ENCODE measurements at places on chromosomes 1 and 21. TPM values are rescaled to one million over a fixed set of nuclear protein-coding genes. Genes with fewer than 3 reads are reported as not detected.

The DIRAS3 gene
- 4.1 TPM for total RNA-seq

The XCL2 gene
- total RNA-seq: not detected

The COL16A1 gene
- total RNA-seq: 179 TPM

The GDAP2 gene
- 26.1 TPM for total RNA-seq

The GCSAML gene
- 0.60 TPM for total RNA-seq

The NCF2 gene
- 12.8 TPM for total RNA-seq

The ETNK2 gene
- total RNA-seq: 12.3 TPM

The INTS3 gene
- 41.4 TPM for total RNA-seq

The SLC19A2 gene
- total RNA-seq: 22.1 TPM

The ANKRD65 gene
- total RNA-seq: 7.4 TPM

The LMOD1 gene
- total RNA-seq: 440 TPM

The DENND2C gene
- total RNA-seq: 4.8 TPM

The CRNN gene
- total RNA-seq: not detected

The CFAP107 gene
- total RNA-seq: not detected

The C1orf185 gene
- not detected for total RNA-seq

The SPATA45 gene
- total RNA-seq: not detected

The AMPD1 gene
- not detected for total RNA-seq

The ZBTB8B gene
- total RNA-seq: not detected

The FAM167B gene
- 8.6 TPM for total RNA-seq

The OR10J1 gene
- not detected for total RNA-seq

The FYB2 gene
- total RNA-seq: not detected

The ADARB1 gene
- total RNA-seq: 85.6 TPM

The CYP4B1 gene
- 35.2 TPM for total RNA-seq

The CELA2B gene
- 0.33 TPM for total RNA-seq

The ADORA1 gene
- 1.3 TPM for total RNA-seq

The FASLG gene
- total RNA-seq: 0.28 TPM

The FAM72D gene
- 0.42 TPM for total RNA-seq

The OR4F29 gene
- not detected for total RNA-seq

The KCNJ10 gene
- 0.19 TPM for total RNA-seq

The FBLIM1 gene
- total RNA-seq: 328 TPM

The TAS1R1 gene
- not detected for total RNA-seq

The BCL2L15 gene
- 0.32 TPM for total RNA-seq

The PTGER3 gene
- 15.6 TPM for total RNA-seq

The CEP85 gene
- 3.7 TPM for total RNA-seq

The TNFAIP8L2 gene
- total RNA-seq: 4.2 TPM

The ANGPTL3 gene
- total RNA-seq: not detected

The HSD3B1 gene
- not detected for total RNA-seq

The TMEM200B gene
- total RNA-seq: 20.8 TPM

The DNAJC28 gene
- 1.6 TPM for total RNA-seq

The IL10 gene
- 6.1 TPM for total RNA-seq

The ZMYND12 gene
- total RNA-seq: not detected

The ELAPOR1 gene
- total RNA-seq: 0.56 TPM

The SPEN gene
- 68.5 TPM for total RNA-seq

Measured in posterior vena cava (tissue), 2 donors.